ENCODE measurements at places on chromosomes 12 and 14.

DNA sequence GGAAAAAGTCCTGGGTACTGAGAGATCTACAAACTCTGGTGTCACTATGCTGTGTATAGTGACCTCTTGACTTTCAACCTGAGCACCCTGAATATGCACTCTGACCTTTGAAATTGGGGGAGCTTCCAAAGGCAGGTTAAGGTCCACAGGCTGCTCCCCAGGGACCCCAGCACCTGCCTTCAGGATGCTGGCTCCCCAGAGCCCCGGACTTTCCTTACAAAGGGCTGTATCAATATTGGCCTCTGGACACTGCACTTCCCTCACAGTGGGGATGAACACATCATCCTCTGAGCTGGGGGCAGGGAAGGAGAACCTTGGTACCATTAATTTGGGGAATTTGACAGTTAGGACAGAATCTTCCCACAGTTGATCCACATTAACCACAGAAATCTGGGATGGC is 14.3 kb downstream of the PLD4 start:
- no peak for DNase-seq

GRCh38 chr14:20680843-20681347 is 3.5 kb upstream of the RNASE4 start:
- DNase-seq, result no peak

DNA sequence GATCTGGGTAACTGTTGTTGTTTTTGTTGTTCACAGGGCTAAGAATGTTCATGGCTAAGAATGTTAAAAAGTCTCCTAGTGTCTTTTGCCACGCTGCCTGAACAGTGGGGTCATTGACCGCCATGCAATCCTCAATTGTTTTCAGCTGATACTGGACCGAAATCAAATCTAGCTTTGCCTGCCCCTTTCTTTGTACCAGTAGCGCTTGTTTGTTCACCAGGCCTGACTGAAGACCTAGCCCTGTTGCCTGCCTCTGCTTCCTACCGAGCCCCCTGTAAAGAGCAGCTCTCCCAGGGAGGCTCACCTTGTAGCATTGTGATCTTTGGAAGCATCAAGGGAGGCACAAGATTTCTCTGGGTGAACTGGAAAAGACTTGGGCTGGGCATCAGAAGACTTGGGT is 6.7 kb downstream of the PSEN1 start:
- DNase-seq, result peak; percentile 44

- DNase-seq, result no peak
Measured at GRCh38 chr14:58245562-58245961, 919 bp downstream of the PSMA3 start.

DNA sequence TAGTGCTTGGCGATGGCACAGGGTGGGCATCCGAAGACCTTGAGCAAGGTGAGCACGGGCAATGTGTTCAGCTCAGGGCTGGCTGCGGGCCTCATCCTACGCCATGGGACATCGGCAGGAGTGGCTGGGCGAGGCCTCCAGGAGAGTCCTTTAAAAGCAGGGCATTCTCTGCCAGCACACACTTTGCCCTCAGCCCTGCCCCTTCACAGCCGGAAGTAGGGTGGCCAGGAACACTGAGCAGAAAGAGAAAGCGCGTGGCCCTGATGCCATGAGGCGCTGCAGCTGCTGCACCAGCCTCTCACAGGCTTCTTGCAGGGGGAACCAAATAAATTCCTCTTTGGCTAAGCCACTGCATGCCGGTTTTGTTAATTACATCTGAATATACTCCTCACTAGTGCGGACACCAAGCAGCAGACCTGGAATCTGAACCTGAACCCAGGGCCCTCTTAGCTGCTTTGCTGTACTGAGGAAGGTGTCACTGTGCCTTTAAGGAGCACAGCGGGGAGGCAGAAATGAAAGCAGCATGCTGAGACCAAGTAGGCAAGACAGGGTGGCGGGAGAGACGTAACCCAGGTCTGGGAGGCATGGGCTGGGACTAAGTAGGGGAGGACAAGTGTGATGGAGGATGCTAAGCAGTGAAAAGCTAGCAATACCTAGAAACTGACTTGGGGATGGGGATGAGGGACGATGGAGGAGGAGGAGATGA is 155.2 kb downstream of the TTC7B start:
- peak; percentile 49 for DNase-seq

GRCh38 chr12:47158792-47159191 is 79.0 kb upstream of the AMIGO2 start:
- DNase-seq, result no peak

- DNase-seq, result no peak
Measured at GRCh38 chr12:29519585-29520182, 22.2 kb upstream of the OVCH1 start.

GRCh38 chr12:19771858-19772257 is 332.6 kb downstream of the AEBP2 start:
- no peak for DNase-seq

DNA sequence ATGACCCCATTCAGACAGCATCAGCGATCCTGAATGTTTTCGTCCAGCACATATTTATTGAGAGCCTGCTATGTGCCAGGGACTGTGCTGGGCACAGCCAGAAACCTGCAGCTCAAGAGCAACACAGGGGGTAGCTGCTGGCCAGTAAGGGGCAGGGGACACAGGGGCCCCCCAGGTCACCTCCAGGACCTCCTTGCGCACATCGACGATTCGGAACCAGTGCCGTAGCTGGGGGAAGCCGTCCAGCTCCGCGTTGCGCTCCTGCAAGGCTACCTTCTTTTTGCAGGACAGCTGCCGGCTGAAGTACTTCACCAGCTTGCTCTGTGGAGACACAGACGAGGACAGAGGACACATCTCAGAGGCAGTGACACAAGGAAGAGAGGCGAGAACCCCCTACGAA is 108.7 kb downstream of the KSR2 start:
- no peak for DNase-seq

- no peak for DNase-seq
Measured at GRCh38 chr12:5138256-5138655, 94.6 kb downstream of the KCNA5 start.

- no peak for DNase-seq
Measured at GRCh38 chr14:80868260-80868659, 73.3 kb downstream of the CEP128 start.

- peak; percentile 69 for DNase-seq
Measured at GRCh38 chr14:99518441-99519346, 37.5 kb downstream of the CCNK start.

DNA sequence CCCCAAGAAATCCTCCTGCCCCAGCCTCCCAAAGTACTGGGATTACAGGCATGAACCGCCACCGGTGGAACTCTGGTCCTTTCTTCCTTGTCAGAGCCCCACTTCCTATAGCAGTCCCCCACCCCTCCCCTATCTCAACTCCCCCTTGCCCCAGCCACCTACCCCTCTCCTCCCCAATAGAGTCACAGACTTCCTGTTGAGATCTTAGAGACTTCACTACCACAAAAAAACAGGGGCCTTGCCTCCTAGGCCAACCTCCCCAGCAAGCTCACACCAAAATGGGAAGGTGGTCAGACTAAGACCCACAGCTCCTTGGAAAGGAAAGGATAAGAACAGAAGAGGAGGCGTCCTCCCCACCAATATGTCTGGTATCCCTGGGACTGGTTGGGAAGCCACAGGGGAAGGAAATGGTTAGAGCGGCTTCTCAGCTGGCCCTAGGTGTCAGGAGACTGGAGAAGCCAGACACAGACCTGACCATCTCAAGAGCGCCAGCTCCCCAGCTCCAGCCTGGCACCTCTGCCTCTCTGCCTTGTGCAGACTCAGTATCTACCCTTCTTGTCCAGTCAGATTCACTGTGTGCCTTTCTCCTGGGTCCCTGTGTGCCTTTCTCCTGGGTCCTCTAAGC is 8.5 kb downstream of the ITGB7 start:
- DNase-seq, result no peak

GRCh38 chr14:62003701-62004100 is 241.5 kb downstream of the SNAPC1 start:
- DNase-seq, result no peak

DNA sequence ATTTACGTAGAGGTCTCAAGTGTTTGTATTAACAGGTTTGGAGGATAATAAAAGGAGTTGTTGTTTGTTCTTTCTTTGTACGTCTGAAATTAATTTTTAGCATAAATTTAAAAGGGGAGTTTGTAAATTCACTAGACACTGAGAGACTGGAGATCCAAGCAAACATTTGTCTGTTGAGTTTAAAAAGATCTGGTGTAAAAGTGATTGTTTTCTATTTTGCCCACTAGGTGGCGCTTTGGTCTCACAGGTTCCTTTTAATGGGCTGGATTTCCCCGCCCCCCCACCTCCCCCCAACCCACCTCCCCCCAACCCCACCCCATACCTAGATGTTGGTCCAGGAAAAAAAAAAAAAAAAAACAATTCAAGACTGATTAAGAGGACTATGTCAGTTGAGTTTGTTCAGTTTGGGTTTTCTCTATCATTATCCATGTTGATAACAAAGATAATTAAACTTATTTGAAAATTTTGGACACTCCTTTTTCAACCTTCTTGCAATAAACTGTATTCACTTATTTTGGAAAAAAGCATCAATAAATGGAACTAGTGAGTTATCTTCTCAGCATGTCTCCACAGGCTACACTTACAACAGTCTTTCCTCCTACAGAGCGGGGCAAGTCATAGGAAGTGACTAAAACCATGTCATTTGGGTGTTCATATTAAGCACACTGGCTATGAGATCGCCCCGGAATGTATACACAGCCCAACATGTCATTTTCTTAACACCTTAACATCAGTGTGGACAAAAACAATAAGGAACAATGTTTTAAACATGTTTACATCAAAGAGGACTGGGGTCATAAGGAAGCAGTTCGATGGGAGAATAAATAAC is 841.1 kb downstream of the NRXN3 start:
- DNase-seq, result no peak

GRCh38 chr14:41360126-41360525 is 246.6 kb upstream of the LRFN5 start:
- DNase-seq, result no peak

- DNase-seq, result no peak
Measured at GRCh38 chr12:124545508-124546418, 21.6 kb downstream of the NCOR2 start.

DNA sequence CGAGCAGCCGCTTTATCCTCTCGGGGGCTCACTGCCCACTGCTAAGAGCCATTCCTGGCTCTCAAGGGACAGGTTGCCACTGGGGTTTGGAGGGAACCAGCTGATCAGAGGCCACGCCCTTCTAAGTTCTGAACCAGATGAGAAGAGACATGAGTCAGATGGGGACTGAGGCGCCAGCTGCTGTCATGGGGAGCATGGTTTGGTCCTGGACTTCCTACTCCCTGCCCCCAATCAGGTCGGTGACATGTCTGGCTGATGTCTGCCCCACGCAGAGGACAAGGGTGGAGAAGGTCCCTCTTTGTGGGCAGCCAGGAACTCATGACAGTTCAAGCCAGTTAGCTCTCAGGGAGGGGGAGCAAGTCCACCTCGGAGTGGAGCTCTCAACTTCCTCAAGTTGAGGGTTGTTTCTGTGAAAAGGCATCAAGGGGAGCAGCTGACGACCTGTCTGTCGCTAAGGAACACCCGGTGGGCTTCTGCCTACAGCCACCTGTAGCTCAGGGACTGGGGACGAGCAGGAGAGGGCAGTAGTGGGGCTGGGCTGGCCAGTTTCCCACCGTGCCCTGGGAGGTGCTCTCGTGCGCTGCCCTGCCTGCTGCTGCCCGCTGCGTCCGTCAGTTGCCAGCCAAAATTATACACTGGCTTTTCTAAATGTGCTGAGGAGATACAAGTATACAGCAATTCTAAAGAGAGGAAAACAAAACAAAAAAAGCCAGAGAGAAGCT is 20.5 kb downstream of the PSMC1 start:
- no peak for DNase-seq

- no peak for DNase-seq
Measured at GRCh38 chr12:130968611-130969010, 14.9 kb downstream of the ADGRD1 start.

GRCh38 chr12:22201101-22201500 is 133.4 kb downstream of the ST8SIA1 start:
- DNase-seq, result no peak

- no peak for DNase-seq
Measured at GRCh38 chr12:15842108-15842507, 40.1 kb upstream of the STRAP start.

GRCh38 chr12:131217024-131217586 is 263.4 kb downstream of the ADGRD1 start:
- DNase-seq, result no peak

GRCh38 chr12:51653431-51653830 is 62.4 kb downstream of the SCN8A start:
- DNase-seq, result no peak

DNA sequence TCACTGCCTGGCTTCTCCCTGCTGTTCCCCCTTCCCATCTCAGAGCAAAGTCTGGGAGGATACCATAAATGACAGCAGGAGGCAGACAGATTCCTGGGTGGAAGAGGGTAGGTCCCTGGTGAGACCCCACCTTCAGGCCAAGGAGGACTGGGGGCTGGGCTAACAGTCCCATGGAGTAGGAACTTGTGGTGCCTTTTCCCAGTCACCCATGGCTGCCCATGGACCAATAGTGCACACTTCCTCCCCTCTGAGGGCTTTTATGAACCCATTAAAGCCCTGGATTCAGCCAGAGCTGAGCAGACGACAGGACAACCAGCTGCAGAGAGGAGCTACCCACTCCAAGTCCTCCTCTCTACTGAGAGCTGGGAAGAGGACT is 36.6 kb upstream of the OR5AU1 start:
- DNase-seq, result no peak

DNA sequence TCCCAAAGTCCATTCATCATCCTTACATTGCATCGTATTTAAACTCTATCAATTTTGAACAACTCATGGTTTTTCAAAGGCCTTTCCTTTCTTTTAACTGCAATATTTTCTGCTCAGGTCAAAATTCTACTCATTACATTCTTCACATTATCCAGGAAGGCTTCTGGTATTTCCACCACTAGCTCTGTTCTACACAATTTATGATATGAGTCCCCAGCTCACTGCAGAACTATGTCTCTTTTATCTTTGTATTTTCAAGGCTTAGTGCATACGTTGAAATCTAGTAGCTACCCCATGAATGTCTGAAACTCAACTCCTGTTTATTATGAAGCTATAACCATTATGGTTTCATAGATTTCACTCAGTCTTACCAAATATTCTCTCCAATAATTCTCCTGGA is 282.9 kb downstream of the DUSP6 start:
- no peak for DNase-seq

DNA sequence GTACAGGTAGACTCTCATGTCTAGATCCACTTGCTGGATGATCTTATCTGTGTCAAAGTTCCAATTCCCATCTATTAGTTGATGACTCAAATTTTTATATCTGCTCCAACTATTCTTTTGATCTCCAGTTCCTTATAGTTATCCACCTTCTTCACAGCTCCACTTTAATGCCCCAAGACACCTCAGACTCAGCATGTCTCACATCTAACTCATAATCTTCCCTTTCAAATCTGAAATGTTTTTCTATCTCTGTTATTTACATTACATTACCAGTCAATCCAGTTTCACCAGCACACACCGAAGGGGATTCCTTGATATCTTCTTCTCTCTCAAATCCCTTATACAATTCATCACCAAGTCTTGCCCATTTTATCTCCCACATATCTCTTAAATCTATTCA is 3.7 kb upstream of the METAP2 start:
- no peak for DNase-seq

GRCh38 chr12:22443379-22444316 is 100.7 kb downstream of the C2CD5 start:
- peak; percentile 49 for DNase-seq
